Stimulated activated CD4-positive, alpha-beta T cell treated with anti-CD3 and anti-CD28 coated beads, Interleukin-1b, Interleukin-23, amount 100 ng/mL, for 1 hour (primary cell): ENCODE measurements at places on chromosomes 1 and 21.

DNA sequence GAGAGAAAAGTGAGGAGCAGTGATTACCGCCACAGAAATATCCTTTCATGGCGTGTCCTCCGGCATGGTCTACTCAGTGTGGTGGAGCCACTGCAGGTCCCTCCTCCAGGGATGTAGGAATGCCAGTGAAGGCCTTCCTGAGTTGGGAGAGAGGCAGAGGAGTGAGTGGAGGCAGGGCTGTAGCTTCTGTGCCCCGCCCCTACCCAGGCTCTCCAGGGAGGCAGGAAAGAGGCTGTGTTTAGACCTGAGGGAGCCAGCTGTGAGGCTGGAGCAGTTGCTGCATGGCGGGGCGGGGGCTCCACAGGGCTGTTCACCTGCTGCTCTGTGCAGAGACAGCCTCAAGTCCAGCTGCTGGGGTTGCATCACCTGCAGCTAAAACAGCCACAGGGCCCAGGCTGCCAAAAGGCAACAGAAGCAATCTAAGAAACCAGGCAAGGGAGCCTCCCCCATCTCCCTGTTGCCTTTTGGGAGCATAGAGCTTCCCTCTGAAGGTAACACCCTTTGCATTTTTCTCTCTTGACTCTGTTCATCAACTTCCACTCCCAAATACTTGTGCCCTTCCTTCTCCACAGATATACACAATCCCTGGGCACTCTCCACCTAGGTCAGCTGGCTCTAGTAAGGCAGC, 801 bp upstream of the ANXA9 start:
- DNase-seq = no peak

DNA sequence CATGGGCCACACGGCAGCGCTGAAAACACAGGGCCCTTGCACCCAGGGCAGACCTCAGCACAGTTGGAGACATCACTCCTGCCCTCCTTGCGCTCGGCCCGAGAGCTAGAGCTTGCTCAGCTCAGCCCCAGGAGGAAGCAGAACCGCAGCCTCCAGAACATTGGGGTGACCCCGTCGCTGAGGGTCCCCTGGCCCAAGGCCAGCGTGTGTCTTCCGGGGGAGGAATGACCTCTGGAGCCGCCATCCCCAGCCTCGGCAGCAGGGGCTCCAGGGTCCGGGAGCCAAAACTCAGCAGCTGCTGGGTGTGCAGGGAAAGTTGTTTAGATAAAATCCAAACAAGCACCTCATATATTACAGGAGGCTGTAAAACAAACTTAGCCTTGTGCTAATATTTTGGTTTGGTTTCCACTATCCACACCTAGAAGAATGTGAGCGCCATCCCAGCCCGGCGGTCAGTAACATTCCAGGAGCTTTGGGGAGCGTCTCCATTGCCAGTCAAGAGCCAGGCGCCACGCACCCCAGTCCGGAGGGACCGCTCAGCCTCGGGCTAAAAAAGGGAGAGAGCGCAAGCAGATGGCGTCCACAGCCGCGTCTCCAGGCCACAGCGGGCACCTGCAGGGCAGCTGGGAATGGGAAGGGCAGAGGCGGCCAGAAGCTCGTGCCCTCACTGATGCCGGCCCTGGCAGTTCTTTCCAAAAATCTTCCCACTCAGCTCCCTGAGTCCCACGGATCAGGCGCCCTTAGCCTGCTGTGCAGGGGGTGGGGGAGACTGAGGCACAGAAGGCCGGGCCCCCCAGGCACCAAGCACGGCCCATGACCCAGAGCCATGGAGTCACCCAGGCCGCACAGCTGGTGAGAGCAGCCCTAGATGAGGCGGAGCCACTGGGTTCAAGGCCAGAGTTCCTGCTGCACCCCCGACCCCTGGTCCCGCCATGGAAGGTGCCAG, 52.0 kb downstream of the SLX9 start:
- DNase-seq = no peak

GRCh38 chr1:31222176-31222575, 17.5 kb downstream of the NKAIN1 start:
- DNase-seq = no peak

GRCh38 chr1:37498872-37499617, 15.5 kb downstream of the MEAF6 start:
- no peak for DNase-seq

- no peak for DNase-seq
Measured at GRCh38 chr1:15139654-15140350, 13.7 kb upstream of the TMEM51 start.

DNA sequence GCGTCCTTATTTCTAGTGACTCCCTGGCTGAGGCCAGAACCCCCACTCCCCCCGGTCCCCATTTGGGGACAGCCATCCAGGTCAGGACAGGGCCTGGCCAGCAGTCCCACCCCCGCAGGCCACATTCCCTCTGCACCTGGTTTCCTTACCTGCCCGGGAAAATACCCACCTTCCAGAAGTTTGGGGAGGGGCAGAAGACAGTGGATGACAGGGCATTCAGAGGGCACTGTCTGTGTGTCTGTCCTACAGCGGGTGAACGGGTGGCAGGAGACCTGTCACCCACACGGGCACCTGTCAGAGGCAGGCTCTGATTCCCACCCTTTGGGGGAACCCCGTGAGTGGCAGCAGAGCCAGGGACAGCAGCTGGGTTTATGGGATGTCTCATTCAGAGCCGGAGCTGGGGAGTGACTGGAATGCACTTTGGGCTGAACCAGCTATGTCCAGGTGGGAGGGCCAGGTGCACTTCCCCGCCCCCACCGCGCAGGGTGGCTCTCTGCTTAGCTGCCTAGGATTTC, 2.0 kb downstream of the ARHGEF16 start:
- DNase-seq = no peak

DNA sequence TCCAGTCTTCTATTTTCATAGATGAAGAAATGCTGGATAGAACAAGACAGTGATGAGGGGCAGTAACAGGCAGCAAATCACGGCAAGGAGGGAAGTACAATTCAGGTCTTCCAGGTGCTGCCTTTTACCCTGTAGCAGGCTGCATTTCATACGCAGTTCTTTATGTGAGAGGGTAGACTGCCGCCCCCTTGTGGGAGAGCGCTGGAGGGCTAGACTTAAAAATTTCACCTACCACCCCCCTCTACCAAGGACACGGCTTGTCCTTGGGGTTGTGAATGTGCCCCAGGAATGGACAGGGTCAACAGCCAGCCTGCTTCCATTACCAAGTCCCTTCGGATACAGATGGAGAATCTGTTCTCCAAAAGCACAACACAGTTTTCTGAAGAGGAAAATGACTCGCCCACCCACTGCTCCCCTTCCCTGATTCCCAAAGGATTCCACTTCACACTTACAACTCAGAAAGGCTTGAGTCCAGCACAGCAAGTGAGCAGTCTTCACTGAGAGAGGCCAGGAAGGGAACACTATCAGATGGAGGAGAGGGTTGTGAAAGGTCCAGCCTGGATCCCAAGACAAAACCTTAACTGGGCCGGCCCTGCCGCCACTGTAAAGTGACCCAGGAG, 7.4 kb downstream of the WDR77 start:
- peak; percentile 29 for DNase-seq

- DNase-seq = no peak
Measured at GRCh38 chr1:179793281-179793680, 50.2 kb downstream of the FAM163A start.

DNA sequence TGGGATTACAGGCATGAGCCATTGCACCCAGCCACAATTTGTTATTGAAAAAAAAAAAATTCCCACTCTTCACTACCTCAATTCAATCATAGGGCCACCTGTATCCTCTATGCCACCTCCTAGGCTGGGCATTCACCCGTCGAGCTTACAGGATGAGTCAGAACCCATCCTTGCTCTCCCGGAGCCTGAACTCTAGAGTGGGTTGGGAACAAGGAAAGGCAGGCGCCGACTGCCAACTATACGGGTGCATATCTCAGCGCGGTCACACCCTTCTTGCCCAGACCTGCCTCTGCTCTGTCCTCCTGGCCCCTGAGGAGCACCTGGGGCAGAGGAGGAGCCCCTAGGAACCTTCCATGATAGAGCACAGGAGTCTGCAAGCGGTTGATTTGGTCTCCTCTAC, 21.4 kb upstream of the LBR start:
- no peak for DNase-seq

GRCh38 chr1:220313576-220313975, 41.3 kb upstream of the RAB3GAP2 start:
- no peak for DNase-seq

GRCh38 chr1:29575277-29575676, 339.0 kb downstream of the PTPRU start:
- DNase-seq = no peak

- no peak for DNase-seq
Measured at GRCh38 chr1:41416081-41416480, 54.8 kb downstream of the FOXO6 start.

GRCh38 chr1:151133018-151133806, 13.2 kb downstream of the SEMA6C start:
- no peak for DNase-seq

- no peak for DNase-seq
Measured at GRCh38 chr21:44552136-44552535, 831 bp upstream of the KRTAP10-2 start.

- no peak for DNase-seq
Measured at GRCh38 chr1:40076895-40077312, 20.1 kb downstream of the PPT1 start.
